SHP77 (cell line): ENCODE measurements at places on chromosomes 2 and 18.

DNA sequence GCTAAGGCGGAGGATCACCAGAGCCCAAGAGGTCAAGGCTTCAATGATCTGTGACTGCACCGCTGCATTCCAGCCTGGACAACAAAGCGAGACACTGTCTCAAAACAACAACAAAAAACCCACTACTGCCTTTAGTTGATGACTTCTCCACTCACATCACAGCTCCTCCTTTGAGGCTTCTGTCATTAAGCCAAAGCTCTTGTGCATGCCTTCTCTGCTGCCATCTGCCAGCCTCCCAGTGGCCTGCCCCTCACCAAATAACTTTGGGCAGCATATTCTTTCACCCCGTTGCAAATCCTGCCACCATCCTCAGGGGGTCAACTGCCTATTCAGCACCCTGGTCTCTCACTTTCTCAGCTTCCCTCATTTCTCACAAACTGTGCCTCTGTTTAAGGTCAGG, 27.5 kb downstream of the OSBPL1A start:
- DNase-seq: no peak

DNA sequence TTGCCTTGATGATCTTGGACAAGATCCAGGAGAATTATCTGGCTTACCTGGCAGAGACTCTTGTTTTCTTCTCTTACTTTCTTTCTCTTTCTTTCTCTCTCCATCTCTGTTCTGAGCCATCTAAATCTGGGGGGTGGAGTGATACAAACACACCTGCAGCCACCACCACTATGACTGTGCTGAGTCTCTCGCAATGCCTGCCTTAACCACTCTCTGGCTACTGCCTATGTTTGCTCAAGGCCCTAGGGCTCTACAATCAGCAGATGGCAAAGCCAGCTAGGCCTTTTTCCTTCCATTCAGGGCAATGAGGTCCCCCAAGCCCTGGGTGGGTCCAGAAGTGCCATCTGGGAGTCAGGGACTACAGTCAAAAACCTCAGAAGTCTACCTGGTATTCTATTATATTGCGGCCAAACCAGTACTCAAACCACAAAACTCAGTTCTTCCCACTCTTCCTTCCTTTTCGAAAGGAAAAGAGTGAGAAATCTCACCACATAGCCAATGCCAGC, 978.9 kb upstream of the NXPH2 start:
- DNase-seq: no peak

GRCh38 chr2:224151161-224151560, 112.1 kb upstream of the SERPINE2 start:
- no peak for DNase-seq

DNA sequence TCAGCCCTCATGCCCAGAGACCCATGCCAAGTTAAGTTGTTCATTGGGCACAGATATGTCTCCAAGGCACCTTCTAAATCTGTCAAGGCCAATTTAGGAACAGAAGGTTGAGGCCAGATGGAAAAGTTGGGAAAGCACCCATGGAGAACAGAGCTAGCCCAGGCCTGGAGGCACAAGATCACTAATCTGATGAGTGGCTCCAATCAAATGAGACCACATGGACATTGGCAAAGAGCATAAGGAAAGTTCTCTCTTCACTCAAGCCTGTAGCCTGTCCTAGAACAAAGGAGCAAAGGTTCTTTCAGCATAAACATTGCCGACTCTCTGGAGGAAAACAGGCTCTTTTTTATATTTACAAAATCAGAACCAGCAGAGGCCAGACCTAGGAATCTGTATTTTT, 154.8 kb downstream of the RNF152 start:
- no peak for DNase-seq

DNA sequence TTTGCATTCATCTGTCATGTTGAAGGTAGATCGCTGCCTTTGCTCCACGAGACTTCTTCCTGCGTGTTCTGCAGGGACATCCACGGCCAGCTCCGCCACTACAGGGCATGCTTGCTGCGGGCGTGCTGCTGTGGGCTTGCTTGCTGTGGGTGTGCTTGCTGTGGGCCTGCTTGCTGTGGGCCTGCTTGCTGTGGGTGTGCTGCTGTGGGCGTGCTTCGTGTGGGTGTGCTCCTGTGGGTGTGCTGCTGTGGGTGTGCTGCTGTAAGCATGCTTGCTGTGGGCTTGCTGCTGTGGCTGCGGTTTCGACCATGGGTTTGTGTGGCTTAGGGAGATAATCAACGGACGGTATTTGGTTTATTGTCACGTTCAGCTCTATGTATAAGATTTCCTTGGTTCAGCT, 161.3 kb upstream of the NFATC1 start:
- no peak for DNase-seq
